ENCODE measurements at places on chromosomes 1 and 21. TPM values are rescaled to one million over a fixed set of nuclear protein-coding genes. Genes with fewer than 3 reads are reported as not detected.

MAN1C1 gene
- not detected for total RNA-seq

DNA sequence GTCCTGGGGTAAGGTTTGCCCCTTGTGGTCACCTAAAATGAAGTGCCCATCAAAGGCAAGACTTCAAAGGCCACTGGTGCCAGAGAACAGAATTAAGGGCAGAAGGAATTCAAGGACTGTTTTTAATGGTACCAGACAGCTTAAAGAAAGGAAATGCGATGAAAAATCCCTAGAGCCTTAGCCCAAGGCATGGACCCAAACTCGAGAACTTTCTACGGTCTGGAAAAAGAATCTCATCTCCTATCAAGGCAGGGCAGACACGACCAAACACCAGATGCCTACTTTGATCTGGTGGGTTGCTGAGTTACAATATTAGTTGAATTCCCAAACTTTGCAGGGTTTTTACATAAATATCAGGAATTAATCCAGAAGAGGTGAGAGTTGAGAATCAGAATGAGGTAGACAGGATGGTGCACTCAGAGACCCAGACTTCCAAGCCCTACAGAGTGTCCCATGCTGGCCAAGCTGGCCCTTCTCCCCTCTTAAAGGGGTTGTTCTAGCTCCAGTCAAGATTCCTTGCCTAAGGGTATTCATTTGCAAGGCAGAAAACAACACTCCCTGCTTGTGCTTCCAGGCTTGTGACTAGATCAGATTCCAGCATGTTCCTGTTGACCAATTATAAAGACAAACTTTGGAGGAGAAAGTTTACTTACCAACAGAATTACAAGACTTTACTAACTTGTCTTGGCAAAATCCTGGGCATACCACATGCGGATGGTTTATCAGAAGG is 48.0 kb downstream of the EDN2 start:
- H3K27me3 ChIP-seq: no peaks in the 10 kb centered on the region
- peaks cover 35% of the 10 kb centered on the region for H3K4me1 ChIP-seq
- no peak overlapping the region for H3K4me3 ChIP-seq
- DNase-seq: no peak

DNA sequence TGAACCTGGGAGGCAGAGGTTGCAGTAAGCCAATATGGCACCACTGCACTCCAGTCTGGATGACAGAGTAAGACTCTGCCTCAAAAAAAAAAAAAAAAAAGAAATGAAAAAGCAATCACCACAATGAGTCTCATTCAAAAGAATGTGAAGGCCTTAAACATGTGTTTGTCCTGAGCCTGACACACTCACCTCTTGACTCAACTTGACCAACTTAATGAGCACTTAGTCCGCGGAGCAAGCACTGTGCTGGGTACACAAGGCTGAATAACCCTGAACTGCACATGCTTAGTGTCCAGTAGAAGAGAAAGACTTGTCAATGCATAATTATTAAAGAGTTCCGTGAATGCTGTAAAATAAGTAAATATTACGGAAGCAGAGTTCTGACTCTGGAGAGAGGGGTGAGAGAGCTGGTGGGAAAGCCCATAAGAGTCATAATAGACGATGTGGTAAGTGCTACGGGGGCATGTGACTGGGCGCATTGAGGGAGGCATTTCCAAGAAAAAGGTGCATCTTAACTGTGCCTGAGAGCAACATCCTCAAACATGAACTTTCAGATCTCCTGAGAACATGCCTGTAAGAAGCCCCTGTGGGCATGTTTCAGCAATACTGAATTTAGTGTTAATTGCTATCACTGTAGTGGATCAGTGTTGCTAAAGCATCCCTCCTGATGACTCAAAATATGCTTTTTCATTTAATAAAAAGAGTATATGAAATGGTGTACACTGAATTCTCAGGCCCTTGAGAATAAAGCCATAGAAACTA is 27.2 kb downstream of the MCOLN2 start:
- no peak overlapping the region for H3K27ac ChIP-seq
- no peak overlapping the region for H3K4me3 ChIP-seq
- no peak for DNase-seq
- H3K4me1 ChIP-seq: peaks cover 8% of the 10 kb centered on the region

GRCh38 chr1:36328713-36329112 is 5.3 kb upstream of the EVA1B start:
- H3K4me3 ChIP-seq: no peak overlapping the region
- H3K27me3 ChIP-seq: no peaks in the 10 kb centered on the region
- no peak for DNase-seq
- H3K36me3 ChIP-seq: peaks cover 15% of the 10 kb centered on the region
- H3K4me1 ChIP-seq: peaks cover 24% of the 10 kb centered on the region

GRCh38 chr1:13996334-13996733 is 296.3 kb downstream of the PRDM2 start:
- no peaks in the 10 kb centered on the region for H3K27me3 ChIP-seq
- H3K4me1 ChIP-seq: peaks cover 6% of the 10 kb centered on the region
- peaks cover 6% of the 10 kb centered on the region for H3K36me3 ChIP-seq
- H3K4me3 ChIP-seq: no peak overlapping the region
- peak; percentile 40 for DNase-seq
- no peak overlapping the region for H3K27ac ChIP-seq

- H3K36me3 ChIP-seq: no peaks in the 10 kb centered on the region
- H3K4me3 ChIP-seq: no peak overlapping the region
- H3K4me1 ChIP-seq: peaks cover 7% of the 10 kb centered on the region
- peak; percentile 11 for DNase-seq
- peaks cover 34% of the 10 kb centered on the region for H3K27me3 ChIP-seq
Measured at GRCh38 chr1:40315795-40316594, 1.1 kb downstream of the COL9A2 start.

- H3K4me1 ChIP-seq: peaks cover 5% of the 10 kb centered on the region
- H3K36me3 ChIP-seq: peaks cover 34% of the 10 kb centered on the region
- H3K27me3 ChIP-seq: no peaks in the 10 kb centered on the region
- no peak overlapping the region for H3K27ac ChIP-seq
Measured at GRCh38 chr1:54222711-54223110, 22.7 kb downstream of the MRPL37 start.

DNA sequence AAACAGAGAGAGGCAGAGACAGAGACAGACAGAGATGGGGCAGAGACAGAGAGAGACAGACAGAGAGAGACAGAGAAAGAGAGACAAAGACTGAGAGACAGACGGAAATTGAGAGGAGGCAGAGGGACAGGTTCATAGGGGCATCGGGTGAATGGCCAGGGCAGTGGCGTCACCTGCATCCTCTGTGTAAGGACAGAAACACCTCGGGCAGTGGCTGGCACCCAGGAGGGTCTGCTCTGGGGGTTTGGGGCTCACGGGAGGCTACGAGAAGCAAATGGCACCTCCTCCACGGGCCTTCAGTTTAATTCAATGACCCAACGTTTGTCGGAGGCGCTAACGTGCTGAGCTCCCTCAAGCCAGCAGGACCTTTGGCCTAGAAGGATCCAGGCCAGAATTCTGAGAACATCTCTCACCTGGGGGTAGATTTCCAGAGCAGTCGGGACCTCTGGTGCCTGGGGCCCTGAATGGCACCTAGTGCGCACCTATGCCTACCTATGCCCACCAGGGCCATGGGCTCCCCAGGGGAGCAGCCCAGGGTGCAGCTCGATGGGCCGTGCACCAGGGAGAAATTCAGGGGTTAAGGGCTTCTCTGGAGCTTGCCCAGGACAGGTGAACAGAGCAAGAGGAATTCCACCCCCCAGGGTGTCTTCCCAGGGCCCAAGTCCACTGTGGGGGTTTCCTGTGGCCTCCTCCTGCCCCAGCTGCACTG is 20.6 kb upstream of the PTTG1IP start:
- H3K4me3 ChIP-seq: no peak overlapping the region
- no peaks in the 10 kb centered on the region for H3K27me3 ChIP-seq
- no peak overlapping the region for H3K27ac ChIP-seq
- no peak for DNase-seq
- peaks cover 6% of the 10 kb centered on the region for H3K4me1 ChIP-seq

DNA sequence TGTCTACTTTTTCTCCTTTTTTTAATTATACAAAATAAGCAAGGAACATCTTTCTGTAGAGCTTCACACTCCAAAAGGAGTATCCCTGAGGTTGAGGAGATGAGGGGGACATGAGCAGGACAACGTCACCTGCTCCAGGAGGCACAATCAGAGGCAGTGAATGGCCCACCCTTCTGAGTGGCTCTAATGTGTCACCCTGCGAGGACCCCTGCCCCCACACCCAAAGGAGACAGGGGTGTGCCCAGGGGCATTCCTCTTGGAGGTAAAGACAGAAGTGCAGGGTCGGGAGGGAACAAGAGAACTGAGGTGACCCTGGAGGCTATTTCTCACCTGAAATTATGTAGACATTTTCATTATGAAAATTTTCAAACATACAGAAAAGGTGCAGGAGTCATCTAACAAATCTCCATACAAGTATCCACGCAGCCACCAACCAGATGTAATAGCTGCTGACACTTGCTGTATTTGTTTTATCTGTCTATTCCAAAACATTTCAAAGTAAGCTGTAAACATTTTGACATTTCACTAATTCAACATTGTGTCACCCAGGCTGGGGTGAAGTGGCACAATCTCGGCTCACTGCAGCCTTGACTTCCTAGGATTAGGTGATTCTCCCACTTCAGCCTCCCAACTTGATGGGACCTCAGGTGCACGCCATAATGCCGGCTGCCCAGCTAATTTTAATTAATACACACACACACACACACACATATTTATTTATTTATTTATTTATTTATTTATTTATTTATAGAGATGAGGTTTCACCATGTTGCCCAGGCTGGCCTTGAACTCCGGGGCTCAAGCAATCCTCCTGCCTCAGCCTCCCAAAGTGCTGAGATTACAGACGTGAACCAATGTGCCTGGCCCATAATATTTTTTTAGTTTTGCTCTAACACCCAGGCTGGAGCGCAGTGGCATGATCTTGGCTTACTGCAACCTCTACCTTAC is 70.7 kb downstream of the RUNX3 start:
- no peak overlapping the region for H3K27ac ChIP-seq
- no peak for DNase-seq
- no peaks in the 10 kb centered on the region for H3K36me3 ChIP-seq
- no peak overlapping the region for H3K4me3 ChIP-seq
- H3K4me1 ChIP-seq: no peaks in the 10 kb centered on the region

- no peak overlapping the region for H3K27ac ChIP-seq
- no peaks in the 10 kb centered on the region for H3K27me3 ChIP-seq
- H3K36me3 ChIP-seq: peaks cover 4% of the 10 kb centered on the region
- no peak overlapping the region for H3K4me3 ChIP-seq
- DNase-seq: no peak
Measured at GRCh38 chr21:46003575-46004007, 22.0 kb downstream of the COL6A1 start.

GRCh38 chr1:150127868-150128267 is 21.8 kb upstream of the PLEKHO1 start:
- H3K27ac ChIP-seq: no peak overlapping the region
- no peak for DNase-seq
- no peak overlapping the region for H3K4me3 ChIP-seq
- H3K27me3 ChIP-seq: no peaks in the 10 kb centered on the region
- H3K36me3 ChIP-seq: peaks cover 21% of the 10 kb centered on the region

- H3K4me1 ChIP-seq: peaks cover 19% of the 10 kb centered on the region
- peak overlapping the region; percentile 99 for H3K27ac ChIP-seq
- H3K4me3 ChIP-seq: peak overlapping the region; percentile 100
- H3K36me3 ChIP-seq: peaks cover 60% of the 10 kb centered on the region
- DNase-seq: peak; percentile 82
Measured at GRCh38 chr1:160284220-160284781, 632 bp downstream of the PEX19 start.

S100A5 gene
- total RNA-seq: not detected

DNA sequence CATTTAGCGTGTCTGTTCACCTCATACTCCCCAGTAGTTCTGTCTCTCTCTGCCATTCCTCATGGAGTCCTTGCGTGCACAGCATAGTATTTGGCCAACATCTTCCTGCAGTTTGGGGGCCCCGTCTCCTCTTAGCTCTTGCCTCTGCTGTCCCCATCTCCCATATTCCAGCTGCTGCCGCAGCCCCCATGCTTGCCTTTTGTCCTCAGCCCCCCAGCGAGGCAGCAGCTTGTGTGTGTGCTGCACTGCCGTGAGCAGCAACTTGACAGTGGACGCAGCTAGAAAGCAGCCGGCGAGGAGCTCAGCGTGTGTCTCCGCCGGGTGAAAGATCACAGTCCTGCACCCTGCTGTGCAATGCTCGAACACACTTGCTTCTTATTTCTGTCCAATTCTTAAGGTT is 164.2 kb upstream of the COL6A1 start:
- H3K36me3 ChIP-seq: no peaks in the 10 kb centered on the region
- no peak overlapping the region for H3K4me3 ChIP-seq
- peaks cover 25% of the 10 kb centered on the region for H3K27me3 ChIP-seq
- no peak for DNase-seq
- H3K4me1 ChIP-seq: peaks cover 22% of the 10 kb centered on the region

- peaks cover 58% of the 10 kb centered on the region for H3K27me3 ChIP-seq
- no peaks in the 10 kb centered on the region for H3K36me3 ChIP-seq
- H3K4me3 ChIP-seq: no peak overlapping the region
- no peak for DNase-seq
- H3K27ac ChIP-seq: no peak overlapping the region
Measured at GRCh38 chr1:219517031-219517430, 95.9 kb downstream of the ZC3H11B start.

RAB3B gene
- total RNA-seq: 0.05 TPM

RNU1-3 gene
- 1,539 TPM for total RNA-seq

GRCh38 chr1:115545791-115546733 is 95.7 kb upstream of the VANGL1 start:
- H3K4me3 ChIP-seq: peak overlapping the region; percentile 57
- peak; percentile 84 for DNase-seq
- H3K4me1 ChIP-seq: peaks cover 15% of the 10 kb centered on the region
- peak overlapping the region; percentile 92 for H3K27ac ChIP-seq
- no peaks in the 10 kb centered on the region for H3K36me3 ChIP-seq
- H3K27me3 ChIP-seq: no peaks in the 10 kb centered on the region

GRCh38 chr21:37695111-37695510 is 221.1 kb downstream of the KCNJ6 start:
- no peaks in the 10 kb centered on the region for H3K36me3 ChIP-seq
- no peak overlapping the region for H3K27ac ChIP-seq
- H3K4me1 ChIP-seq: no peaks in the 10 kb centered on the region
- DNase-seq: no peak
- H3K27me3 ChIP-seq: peaks cover 25% of the 10 kb centered on the region

- no peaks in the 10 kb centered on the region for H3K36me3 ChIP-seq
- no peaks in the 10 kb centered on the region for H3K4me1 ChIP-seq
- no peak for DNase-seq
- H3K27me3 ChIP-seq: peaks cover 6% of the 10 kb centered on the region
Measured at GRCh38 chr21:16028142-16028541, 298.4 kb downstream of the USP25 start.

DNA sequence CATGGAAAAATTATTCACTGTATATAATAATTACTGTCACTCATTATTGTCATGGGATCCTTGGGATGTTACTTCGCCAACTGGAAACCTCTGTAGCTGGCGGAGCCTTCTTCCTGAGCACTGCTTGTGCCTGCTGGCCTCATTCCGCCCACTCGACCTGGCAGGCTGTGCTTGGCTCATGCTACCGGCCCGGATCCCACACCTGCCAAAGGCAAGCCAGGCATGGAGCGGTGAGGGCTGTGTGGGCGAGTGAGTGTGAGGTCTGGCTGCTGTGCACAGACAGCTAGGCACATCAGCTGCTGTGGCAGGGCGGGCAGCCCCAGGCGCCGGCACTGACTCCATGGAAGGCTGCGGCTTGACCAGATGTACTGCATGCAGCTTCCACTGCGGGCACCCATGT is 78.4 kb downstream of the DISP1 start:
- no peaks in the 10 kb centered on the region for H3K27me3 ChIP-seq
- peak overlapping the region; percentile 25 for H3K27ac ChIP-seq
- H3K4me1 ChIP-seq: peaks cover 15% of the 10 kb centered on the region
- no peaks in the 10 kb centered on the region for H3K36me3 ChIP-seq
